ENCODE measurements at places on chromosomes 13 and 19.
A peak's percentile ranks its signal among the peaks of the same experiment; 100 is the strongest.

DNA sequence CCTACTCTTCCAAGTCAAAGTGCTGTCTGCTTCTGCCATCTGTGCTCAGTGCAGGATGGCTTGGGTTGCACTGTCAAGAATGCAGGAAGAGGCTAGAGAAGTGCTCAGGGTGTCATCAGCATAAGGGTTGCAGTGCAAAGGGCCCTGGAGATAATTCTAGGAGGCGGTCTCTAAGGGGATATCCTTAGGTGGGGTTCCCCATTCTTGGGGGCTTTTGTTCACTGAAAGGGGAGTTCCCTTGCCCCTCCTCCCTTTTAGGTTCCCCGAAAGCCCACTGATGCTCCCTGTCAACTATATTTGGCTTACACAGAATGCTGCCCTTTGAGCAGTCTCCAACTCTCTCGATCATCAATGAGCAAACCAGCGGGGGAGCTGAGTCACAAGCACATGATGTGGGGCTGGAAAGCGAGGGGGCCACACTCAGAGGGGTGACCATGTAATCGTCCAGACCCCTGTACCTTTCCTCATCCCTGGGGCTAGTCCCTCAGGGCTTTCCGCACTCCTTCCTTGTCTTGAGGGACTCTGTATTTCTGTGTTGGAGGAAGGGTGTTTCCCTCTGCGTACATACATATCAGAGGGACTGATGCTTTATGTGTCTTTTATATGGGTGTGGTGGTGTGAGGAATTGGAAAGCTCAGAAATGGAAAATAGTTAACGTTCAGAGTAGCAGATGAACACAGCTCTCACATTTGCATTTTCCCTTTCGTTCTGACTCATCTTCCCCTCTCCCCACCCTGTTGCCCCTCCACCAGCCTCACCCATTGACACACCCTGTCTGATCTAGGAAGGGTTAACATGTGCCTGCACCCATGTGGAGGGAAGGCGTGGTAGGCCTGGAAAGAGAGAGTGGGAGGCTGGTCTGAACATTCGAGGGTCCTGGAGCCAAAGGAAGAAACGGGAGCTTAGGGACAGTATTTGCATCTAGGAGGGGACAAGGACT, 6.7 kb downstream of the ZBTB32 start:
- DNase-seq, result peak; percentile 71

GRCh38 chr13:24050292-24050711, 110.2 kb upstream of the SPATA13 start:
- no peak for DNase-seq

- DNase-seq, result no peak
Observed at GRCh38 chr13:41196620-41197019, 2.3 kb upstream of the KBTBD7 start.

DNA sequence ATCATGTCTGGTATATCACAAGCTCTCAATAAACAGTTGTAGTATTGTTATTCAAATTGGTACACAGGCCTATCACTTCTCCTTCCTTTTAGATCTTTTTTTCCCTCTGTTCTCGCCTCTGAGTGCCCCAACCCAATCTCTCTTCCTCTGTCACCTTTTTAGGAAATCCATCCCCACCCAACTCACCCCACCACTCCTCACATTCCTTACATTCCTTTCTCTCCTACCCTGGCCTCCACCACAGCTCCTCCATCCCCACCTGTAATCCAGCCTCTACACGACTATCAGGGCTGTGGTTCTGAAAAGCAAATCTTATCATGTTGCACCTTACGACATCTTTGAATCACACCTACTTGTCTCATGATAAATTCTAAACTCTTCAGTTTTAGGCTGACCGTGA, 545.4 kb upstream of the GPC6 start:
- DNase-seq, result no peak

DNA sequence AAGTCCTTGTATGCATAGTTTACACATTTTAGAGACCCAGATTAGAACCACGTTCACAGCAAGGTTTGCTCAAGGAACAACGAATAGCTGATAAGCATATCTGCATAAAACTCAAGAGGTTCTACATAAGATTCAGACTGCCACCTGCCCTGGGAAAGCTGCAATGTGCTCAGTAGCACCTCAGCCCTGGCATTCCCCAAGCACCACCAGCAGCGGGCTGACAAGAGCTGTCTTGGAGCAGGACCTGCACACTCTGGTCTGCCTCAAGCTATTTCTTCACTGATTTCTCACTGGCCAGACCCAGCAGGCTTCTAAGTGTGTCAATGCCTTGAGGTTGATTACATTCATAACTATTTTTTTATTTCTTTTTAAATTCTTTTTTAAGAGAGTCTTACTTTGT, 65.8 kb upstream of the UQCRFS1 start:
- no peak for DNase-seq
